ENCODE measurements at places on chromosomes 5 and 9.

DNA sequence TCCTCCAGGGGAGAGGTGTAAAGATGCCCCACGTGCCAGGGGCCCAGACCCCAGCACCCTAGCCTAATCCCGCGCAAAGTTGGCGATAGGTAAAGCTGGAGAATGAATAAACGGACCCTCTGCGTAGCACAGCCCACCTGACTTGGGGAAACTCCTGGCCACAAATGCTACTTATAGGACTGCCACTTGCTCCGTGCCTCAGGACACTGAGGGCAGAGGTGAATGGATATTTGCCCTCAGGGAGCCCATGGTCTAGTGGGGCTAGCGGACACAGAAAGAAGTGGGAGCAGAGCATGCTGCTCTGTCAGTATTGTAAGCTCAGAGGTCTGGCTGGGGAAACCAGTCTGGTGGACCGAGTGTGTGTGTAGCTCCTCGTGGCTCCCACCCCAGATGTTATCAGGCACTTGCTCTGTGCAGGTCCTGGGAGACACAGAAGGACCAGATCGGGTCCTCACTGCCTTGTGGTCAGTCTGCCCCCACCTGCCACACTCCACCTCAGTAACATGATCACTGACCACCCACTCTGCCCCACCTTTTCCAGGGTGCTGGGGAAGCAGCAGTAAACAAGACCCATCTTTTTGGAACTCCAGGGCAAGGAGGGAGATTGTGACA, 841 bp downstream of the GRK6 start:
- no peak for DNase-seq

DNA sequence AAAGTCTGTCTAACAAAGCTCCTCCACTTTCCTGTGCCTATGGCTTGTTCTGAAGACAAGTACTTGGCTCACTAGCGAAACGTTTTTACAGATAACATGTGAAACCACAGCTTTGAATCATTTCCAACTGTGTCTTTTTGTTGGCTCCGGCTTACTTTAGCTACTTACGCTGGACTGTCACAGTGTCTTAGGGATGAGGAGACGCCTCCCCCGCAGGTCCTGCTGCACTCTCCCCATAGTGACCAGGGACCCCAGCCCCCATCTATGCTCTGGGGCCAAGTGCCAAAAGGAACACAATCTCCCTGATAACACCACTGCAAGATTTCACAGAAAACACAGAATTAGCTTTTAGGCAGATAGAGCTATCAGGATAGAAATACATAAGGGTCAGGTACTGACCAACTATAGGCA, 219.1 kb downstream of the ADAMTS6 start:
- DNase-seq = no peak

DNA sequence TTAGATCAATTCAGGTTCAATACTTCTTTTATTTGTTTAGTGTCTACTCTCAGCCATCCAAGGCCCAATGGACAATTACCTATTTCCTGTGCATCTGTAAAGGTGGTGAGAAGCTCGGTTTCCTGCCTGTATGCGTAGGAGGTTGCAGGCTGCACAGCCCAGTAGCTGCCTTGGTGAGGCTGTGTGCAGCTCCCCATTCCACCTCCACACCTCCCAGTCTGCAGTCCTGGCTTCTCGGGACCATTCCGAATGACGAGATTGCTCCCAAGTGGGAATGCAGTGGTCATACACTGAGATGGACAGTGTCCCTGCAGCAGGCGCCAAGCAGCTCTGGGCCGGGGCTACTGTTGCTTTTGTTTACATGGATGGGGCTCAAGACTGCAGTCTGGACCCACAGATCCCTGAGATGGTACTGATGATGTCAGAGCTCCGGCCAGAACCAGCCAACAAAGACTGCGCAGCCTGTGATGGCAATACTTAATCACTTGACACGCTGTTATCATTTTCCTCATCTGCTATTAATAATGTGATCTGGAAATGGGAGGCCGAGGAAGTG, 206.1 kb upstream of the IRX1 start:
- DNase-seq = no peak

- DNase-seq = no peak
Observed at GRCh38 chr9:137918331-137919094, 40.9 kb downstream of the CACNA1B start.

- no peak for DNase-seq
Observed at GRCh38 chr5:138458856-138459255, 6.4 kb upstream of the EGR1 start.

GRCh38 chr5:72187388-72188075, 80.3 kb downstream of the MAP1B start:
- DNase-seq = no peak

DNA sequence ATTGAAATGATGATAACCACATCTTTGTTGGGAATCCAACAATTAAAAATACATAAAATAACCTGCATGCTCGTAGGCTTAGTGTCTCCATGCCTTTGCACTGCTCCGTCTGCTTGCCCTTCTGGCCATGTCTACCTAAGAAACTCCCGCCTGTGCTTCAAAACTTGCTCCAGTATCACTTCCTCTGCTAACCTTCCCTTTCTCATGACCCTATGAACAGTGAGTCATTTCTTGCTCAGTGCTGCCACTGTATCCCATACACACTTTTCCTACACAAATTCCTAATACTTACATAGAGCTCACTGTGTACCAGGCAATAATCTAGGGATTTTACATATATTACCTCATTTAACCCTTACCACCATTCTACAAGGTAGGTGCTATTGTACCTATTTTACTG, 33.5 kb downstream of the TMEM245 start:
- no peak for DNase-seq

GRCh38 chr9:21289848-21290247, 15.3 kb downstream of the IFNA5 start:
- no peak for DNase-seq

Data from stimulated activated CD8-positive, alpha-beta memory T cell treated with anti-CD3 and anti-CD28 coated beads, Interleukin-4, amount 100 ng/mL, for 48 hours (primary cell).